ENCODE measurements at places on chromosomes 2 and 18.

DNA sequence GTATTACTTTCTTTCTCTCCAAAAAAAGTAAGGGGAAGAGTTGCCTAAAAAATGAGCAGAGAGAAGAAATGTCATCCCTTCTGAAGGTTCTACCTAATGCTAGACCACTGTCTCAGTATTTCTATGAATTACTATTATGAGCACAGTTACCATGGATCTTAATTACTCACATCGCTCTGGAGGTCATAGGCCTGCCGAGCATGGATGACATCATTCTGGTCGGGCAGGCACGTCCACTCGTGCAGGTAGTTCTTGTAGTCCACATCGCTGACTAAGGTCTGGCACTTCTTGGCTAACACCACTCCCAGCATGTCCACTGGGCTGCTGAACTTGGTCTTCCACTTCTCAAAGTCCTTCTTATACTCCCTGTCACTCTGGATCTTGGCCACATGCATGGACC, 106.9 kb downstream of the NEB start:
- DNase-seq = no peak

GRCh38 chr2:173652311-173652710, 297.6 kb downstream of the CDCA7 start:
- no peak for DNase-seq

DNA sequence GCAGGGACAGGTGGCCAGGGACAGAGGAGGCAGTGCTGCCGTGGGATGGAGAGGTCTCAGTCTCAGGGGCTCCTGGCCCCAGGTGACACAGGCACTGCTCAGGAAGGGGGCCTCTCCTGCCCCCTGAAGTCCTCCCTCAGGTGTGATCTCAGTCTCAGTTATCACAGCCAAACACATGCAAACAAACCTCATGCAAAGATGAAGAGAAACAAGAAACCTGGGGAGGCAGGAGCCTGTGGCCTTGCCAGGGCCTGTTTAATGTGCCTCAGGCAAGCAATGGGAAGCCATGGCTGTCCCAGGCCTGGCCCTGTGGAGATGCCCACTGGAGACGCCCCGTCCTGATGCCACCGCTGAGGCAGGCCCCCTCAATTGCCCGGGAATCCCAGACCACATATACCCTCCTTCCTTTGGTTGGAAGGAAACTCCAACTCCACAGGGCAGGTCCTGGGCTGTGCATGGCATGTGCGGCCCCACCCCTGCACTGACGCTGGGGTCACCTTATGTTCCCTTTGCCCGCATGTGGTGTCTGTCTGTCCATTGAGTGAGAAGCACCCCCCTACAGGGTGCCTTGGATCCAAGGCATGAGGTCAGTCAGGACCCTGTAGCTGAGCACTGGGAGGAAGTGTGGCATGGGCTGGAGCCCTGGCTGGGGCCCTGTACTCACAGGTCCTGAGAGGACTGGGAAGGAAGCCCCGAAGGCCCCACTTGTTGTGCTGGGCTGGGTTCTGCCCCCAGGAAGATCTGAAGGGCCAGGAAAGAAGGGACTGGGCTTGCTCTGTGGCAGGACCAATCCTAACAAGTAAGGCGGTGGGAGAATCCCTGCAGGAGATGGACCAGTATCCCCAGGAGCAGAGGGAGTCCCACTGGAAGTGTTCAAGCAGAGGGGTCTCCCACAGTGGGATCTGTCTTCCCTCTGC, 68.8 kb upstream of the RAB6C start:
- DNase-seq = no peak

- no peak for DNase-seq
These were observed 338.6 kb upstream of the MMADHC start for GRCh38 chr2:149926149-149926548.

DNA sequence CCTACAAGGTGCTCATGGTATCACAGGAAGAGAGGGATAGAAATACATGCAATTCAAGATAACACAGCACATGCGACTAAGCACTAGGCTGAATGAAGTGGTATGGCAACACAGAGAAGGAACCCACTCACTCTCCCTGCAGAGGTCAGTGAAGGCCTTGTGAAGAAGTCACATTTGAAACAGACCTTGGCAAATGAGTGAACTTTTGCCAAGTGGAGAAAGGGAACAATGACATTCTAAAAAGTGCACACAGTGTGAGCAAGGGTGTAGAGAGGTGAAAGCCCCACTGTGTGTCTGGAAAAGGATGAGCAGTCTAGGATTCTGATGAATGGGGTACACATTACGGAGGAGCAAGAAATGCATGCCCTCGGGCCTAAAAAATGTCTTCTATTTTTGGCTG, 23.3 kb downstream of the KLF7 start:
- no peak for DNase-seq

DNA sequence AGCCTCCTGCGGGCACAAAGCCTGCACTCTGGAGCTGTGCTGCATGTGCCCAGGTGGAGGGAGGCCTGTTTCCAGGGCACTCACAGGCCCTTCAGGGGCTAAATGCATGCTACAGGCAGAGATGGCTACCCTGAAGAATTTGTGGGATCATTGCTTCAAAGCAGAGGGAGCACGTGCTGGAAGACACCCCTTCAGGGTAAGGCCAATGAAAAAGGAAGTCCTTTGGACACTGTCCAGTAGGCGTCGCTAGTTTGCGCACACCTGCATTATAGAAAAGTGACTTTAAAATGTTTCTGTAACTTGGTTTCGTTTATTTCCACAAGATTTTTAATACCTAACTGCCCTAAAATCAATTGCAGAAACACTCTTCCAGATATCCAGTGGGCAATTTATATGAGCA, 325.3 kb downstream of the ZNF516 start:
- DNase-seq = no peak

DNA sequence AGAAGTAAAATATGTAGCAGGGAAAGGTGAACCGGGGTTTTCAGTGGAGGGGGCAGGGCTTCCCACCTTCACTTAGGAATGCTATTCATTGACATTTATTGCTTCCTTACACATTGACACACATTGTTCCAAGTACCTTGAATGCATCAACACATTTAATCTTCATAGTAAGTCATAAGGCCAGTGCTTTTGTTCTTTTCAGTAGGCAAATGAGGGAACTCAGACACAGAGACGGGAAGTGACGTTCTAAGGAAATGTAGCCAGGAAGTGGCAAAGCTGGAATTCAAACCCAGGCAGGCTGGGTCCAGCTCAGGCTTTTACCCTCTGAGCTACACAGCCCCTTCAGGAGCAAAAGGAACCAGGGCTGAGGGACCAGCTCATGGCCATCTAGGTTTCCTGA, 20.7 kb downstream of the BMP10 start:
- no peak for DNase-seq

GRCh38 chr18:12668041-12668440, 10.1 kb upstream of the SPIRE1 start:
- DNase-seq = no peak

DNA sequence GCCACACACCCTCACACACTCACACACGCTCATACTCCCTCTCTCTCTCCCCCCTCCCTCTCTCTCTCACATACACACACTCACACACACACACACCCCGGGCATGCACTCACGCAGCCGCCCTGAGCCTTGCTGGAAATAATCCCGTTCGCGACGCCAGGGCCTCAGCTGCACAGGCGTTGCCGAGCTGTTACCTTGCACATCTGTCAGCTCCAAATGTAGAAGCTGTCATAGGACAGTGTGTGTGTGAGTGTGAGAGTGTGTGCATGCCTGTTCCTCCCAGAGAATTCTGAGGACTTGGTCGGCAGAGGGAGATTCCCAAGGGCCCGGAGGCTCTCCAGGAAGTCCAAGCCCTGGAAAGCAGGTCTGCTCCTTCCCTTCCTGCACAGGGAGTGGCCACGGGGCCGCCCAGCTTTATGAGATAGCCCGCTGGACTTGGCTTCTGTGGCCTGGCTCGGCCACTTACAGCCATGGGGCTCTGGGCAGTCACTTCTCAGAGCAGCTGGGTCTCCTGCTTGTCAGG, 8.6 kb downstream of the SPR start:
- DNase-seq = no peak

All from activated CD8-positive, alpha-beta memory T cell treated with anti-CD3 and anti-CD28 coated beads, Interleukin-2, amount 50 U/mL, for 48 hours (primary cell).